ENCODE measurements at places on chromosomes 3 and 15.

DNA sequence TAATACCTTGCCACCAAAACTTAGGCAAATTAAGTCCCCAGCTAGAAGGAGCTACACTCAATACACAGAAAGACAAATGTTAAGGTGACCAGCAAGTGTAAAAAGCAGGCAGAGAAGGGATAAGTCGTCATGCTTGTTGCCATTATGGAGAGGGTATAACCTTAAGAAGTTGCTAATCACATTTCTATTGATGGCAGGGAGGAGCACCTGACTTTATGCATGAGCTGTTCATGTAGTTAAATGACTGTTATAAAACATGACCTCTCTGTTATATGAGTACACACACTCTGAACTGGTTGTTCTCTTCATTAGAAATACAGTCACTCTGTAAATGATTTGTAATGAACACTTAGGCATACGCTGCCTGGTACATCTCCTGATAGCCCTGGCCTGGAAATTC is 6.6 kb upstream of the CCNL1 start:
- no peak overlapping the region for H3K27ac ChIP-seq
- no peaks in the 10 kb centered on the region for H3K4me1 ChIP-seq
- H3K36me3 ChIP-seq: no peaks in the 10 kb centered on the region
- H3K27me3 ChIP-seq: no peaks in the 10 kb centered on the region

DNA sequence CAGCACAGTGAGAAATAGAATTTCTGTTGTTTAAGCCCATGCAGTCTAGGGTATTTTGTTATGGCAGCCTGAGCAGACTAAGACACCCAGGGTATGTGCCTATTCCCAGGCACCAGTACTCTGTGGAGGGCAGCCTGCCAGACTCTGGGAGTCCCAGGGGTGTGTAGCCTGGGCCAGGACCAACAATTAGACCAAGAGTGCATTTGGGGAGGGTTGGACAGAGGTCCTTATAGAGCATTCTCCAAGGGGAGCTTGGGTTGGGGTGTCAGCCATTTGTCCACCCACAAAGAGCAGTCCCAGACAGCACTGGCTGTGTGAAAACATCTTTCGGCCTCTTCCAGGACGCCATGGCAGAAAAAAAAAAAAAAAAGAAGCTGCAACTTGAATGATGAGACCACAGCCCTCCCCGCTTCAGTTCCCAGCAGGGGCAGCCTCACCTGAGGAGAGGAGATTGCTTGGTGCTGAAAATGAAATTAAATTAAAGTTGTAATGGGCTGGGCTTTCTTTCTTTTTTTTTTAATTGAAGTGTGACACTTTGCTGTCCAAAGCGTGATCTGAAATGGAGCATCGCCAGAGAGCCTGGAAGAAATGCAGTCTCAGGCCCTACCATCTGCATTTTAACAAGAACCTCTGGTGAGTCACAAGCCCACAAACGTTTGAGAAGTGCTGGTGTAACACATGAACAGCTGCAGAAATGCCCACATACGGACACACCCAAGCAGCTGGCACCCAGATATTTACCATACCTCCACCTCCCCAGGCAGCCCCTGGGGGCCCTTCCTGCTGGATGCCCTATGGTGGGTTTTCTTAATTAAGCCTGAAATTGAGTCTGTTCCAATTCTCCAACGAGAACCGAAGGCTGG is 21.3 kb upstream of the CAV3 start:
- H3K4me1 ChIP-seq: no peaks in the 10 kb centered on the region
- H3K4me3 ChIP-seq: no peak overlapping the region
- no peaks in the 10 kb centered on the region for H3K36me3 ChIP-seq
- DNase-seq: no peak

DNA sequence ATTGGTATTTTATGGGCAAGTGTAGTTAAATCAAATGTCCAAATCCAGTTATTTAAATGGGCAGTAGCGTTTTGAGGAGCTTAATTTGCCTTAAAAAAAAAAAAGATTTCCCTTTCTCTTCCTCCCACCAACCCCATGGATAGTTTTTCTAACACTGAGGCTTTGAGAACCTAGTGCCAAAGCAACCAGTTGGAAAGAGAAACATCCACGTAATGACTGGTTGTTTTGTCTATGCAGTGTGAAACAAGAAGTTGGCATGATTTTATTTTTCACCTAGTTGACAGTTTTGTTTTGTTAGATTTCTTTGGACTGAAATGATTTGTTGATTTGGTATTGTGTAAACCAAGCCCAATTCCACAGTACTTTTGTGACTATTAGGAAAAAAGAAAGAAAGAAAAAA is 170.0 kb downstream of the SOX2 start:
- no peaks in the 10 kb centered on the region for H3K36me3 ChIP-seq
- no peaks in the 10 kb centered on the region for H3K27me3 ChIP-seq
- H3K4me3 ChIP-seq: no peak overlapping the region

DNA sequence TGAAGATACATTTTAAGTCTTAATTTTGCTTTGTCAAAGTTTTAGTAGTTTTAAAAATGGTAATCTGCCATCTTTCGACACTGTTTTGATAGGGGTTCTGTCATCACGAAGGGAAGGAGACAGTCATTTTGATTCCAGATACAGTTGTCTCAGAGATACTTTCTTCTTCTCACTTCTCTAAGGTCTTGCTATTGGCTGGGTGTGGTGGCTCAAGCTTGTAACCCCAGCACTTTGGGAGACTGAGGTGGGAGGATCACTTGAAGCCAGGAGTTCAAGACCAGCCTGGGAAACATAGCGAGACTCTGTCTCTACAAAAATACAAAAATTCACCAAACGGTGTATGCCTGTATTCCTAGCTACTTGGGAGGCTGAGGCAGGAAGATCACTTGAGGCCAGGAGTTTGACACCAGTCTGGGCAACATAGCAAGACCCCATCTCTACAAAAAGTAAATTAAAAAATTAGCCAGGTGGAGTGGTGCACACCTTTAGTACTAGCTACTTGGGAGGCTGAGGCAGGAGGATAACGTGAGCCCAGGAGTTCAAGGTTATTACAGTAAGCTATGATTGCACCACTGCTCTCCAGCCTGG is 3.3 kb downstream of the RAB8B start:
- H3K36me3 ChIP-seq: no peaks in the 10 kb centered on the region
- no peak for DNase-seq
- H3K27me3 ChIP-seq: no peaks in the 10 kb centered on the region
- peaks cover 77% of the 10 kb centered on the region for H3K4me1 ChIP-seq
- no peak overlapping the region for H3K4me3 ChIP-seq
- peak overlapping the region; percentile 22 for H3K27ac ChIP-seq

GRCh38 chr15:91855684-91856489 is 2.4 kb downstream of the SLCO3A1 start:
- DNase-seq: no peak
- H3K4me1 ChIP-seq: peaks cover 18% of the 10 kb centered on the region
- H3K36me3 ChIP-seq: no peaks in the 10 kb centered on the region
- H3K4me3 ChIP-seq: no peak overlapping the region

GRCh38 chr3:103085465-103085864 is 650.6 kb downstream of the ZPLD1 start:
- H3K4me1 ChIP-seq: no peaks in the 10 kb centered on the region
- H3K36me3 ChIP-seq: no peaks in the 10 kb centered on the region
- H3K4me3 ChIP-seq: no peak overlapping the region
- no peak overlapping the region for H3K27ac ChIP-seq
- no peaks in the 10 kb centered on the region for H3K27me3 ChIP-seq

- no peaks in the 10 kb centered on the region for H3K27me3 ChIP-seq
- no peak for DNase-seq
- H3K36me3 ChIP-seq: peaks cover 12% of the 10 kb centered on the region
Measured at GRCh38 chr3:9955067-9955502, 2.9 kb upstream of the PRRT3 start.

GRCh38 chr3:195838714-195839113 is 27.0 kb upstream of the MUC4 start:
- no peaks in the 10 kb centered on the region for H3K4me1 ChIP-seq
- peaks cover 10% of the 10 kb centered on the region for H3K27me3 ChIP-seq
- H3K4me3 ChIP-seq: no peak overlapping the region
- DNase-seq: no peak
- H3K36me3 ChIP-seq: no peaks in the 10 kb centered on the region
- H3K27ac ChIP-seq: no peak overlapping the region

- peak within 1 kb of the TSS; percentile 96 for H3K4me3 ChIP-seq
- DNase-seq: peak; percentile 68
- H3K27me3 ChIP-seq: no peaks in the 10 kb centered on the region
Measured at GRCh38 chr3:146250449-146251382, at the start of gene PLSCR4. PLSCR4 (minus strand) TSS chr3:146251105; CDS start chr3:146222071, 29,034 bp downstream.

GRCh38 chr3:48402281-48402732 is 27.6 kb downstream of the PLXNB1 start:
- no peaks in the 10 kb centered on the region for H3K36me3 ChIP-seq
- H3K4me1 ChIP-seq: peaks cover 21% of the 10 kb centered on the region
- peak; percentile 95 for DNase-seq
- peak overlapping the region; percentile 66 for H3K27ac ChIP-seq
- H3K4me3 ChIP-seq: no peak overlapping the region

- H3K4me3 ChIP-seq: no peak overlapping the region
- H3K27me3 ChIP-seq: peaks cover 63% of the 10 kb centered on the region
- H3K27ac ChIP-seq: no peak overlapping the region
- no peak for DNase-seq
- H3K36me3 ChIP-seq: no peaks in the 10 kb centered on the region
Measured at GRCh38 chr3:14605744-14606143, 45.8 kb upstream of the CCDC174 start.

- H3K27ac ChIP-seq: peak overlapping the region; percentile 85
- peak; percentile 74 for DNase-seq
- no peak overlapping the region for H3K4me3 ChIP-seq
- H3K4me1 ChIP-seq: peaks cover 74% of the 10 kb centered on the region
- no peaks in the 10 kb centered on the region for H3K36me3 ChIP-seq
Measured at GRCh38 chr3:188220988-188221818, 67.2 kb downstream of the LPP start.

- no peak overlapping the region for H3K4me3 ChIP-seq
- H3K4me1 ChIP-seq: no peaks in the 10 kb centered on the region
- no peaks in the 10 kb centered on the region for H3K27me3 ChIP-seq
- H3K27ac ChIP-seq: no peak overlapping the region
- no peaks in the 10 kb centered on the region for H3K36me3 ChIP-seq
Measured at GRCh38 chr3:16378920-16379319, 113.9 kb downstream of the OXNAD1 start.

DNA sequence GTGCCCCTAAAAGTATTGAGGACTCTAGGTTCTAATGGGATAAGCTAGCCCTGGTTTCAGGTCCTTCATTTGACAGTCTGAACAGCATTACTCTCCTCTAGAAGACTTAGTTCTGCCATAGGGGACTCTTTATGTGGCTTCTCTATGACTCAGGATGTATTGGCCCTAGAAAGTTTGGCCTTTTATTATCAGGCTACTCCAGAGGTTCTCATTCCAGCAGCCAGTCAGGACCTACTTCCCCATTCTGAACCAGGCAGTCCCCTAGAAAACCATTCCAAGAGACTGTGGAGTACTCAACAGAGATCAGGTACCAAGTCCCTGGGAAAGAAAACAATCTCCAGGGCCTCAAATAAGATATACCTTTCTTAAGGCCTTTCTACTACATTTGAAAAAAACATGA is 157.9 kb upstream of the TSPAN3 start:
- H3K4me1 ChIP-seq: no peaks in the 10 kb centered on the region
- H3K4me3 ChIP-seq: no peak overlapping the region
- no peak overlapping the region for H3K27ac ChIP-seq

DNA sequence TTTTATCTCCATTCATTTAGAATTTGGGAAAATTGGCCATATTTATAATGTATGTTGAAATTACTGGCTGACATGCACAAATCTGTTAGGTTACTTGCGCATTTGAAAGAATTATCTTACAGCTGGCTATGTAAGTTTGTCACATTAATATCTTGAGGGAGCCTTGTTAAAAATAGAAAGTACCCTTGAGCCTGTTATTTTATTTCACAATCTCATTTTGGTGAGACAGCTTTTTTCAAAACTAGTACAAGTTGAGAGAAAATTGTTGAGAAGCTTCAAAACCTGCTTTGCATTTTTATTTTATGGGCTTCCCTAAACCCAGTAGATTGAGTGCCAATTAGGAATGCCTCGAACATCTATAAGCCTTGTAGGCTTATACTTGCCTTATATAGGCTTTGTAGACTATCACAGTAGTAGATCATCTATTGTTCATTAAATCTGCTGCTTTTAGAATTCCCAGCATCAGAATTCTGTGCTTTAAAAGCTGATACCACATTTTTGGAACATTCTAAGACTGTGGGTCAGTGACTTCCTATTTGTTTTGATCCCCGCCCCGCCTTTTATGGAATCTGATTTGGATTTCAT is 6.3 kb downstream of the IDH3A start:
- H3K4me1 ChIP-seq: peaks cover 9% of the 10 kb centered on the region
- H3K4me3 ChIP-seq: no peak overlapping the region
- peaks cover 25% of the 10 kb centered on the region for H3K36me3 ChIP-seq
- DNase-seq: no peak

DNA sequence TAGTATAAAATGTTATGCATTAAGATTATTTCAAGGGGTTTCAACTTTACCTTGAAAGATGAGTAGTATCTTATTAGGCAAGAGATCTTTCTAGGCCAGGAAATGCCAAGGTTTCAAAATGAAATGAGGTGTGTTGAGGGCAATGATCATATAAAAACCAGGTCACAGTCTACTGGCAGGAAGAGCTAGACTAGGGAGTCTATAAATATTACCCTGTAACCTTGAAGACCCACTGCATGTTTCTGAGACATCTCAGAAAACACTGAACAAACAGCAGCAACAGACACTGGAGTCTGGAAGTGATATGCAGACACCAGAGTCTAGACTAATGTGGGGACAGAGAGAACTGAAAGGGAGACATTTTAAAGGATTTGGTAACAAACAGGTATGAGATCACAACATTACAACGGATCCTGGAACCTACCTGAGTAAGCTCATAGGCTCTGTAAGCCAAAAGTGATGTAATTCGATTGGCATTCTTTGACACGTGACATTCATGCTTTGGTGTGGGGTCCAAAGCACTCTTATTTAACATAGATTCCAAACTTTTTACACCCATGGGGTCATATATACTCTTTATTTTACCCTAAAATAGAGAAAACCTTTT is 15.0 kb downstream of the TASOR start:
- H3K36me3 ChIP-seq: peaks cover 3% of the 10 kb centered on the region
- H3K27ac ChIP-seq: no peak overlapping the region
- DNase-seq: no peak
- H3K4me1 ChIP-seq: no peaks in the 10 kb centered on the region
- H3K27me3 ChIP-seq: no peaks in the 10 kb centered on the region

DNA sequence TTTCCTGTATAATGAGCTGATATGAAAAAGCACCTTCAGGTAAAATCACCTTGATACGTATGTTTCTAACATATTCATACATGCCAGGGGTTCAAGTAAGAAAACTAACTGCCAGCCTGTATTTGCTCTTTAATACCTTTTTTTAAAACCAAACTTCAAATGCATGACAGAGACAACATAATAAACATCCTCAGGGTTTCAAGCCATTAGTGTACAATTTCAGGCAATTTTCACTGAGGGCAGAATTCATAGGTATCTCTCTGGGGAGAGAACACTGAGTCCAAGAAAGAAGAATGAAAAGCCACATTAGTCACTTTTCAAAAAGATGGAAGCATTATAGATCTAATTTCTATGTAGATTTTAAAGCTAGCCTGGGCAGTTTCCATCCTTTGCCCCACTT is 26.9 kb downstream of the MINDY4B start:
- H3K4me3 ChIP-seq: no peak overlapping the region
- no peaks in the 10 kb centered on the region for H3K27me3 ChIP-seq
- peaks cover 34% of the 10 kb centered on the region for H3K4me1 ChIP-seq
- H3K36me3 ChIP-seq: no peaks in the 10 kb centered on the region
- no peak for DNase-seq

GRCh38 chr15:60722328-60723112 is 243.6 kb upstream of the ICE2 start:
- no peak overlapping the region for H3K27ac ChIP-seq
- H3K36me3 ChIP-seq: no peaks in the 10 kb centered on the region
- no peak for DNase-seq
- H3K4me1 ChIP-seq: no peaks in the 10 kb centered on the region
- H3K27me3 ChIP-seq: no peaks in the 10 kb centered on the region
- H3K4me3 ChIP-seq: no peak overlapping the region

- no peaks in the 10 kb centered on the region for H3K4me1 ChIP-seq
- H3K27me3 ChIP-seq: no peaks in the 10 kb centered on the region
- peak; percentile 30 for DNase-seq
Measured at GRCh38 chr3:137946356-137946973, 63.5 kb upstream of the CLDN18 start.

Data from tibial nerve (tissue), 4 donors.